ENCODE measurements at places on chromosomes 7 and 10.

- DNase-seq: peak; percentile 45
Measured at GRCh38 chr7:103752995-103753394, 236.5 kb downstream of the RELN start.

DNA sequence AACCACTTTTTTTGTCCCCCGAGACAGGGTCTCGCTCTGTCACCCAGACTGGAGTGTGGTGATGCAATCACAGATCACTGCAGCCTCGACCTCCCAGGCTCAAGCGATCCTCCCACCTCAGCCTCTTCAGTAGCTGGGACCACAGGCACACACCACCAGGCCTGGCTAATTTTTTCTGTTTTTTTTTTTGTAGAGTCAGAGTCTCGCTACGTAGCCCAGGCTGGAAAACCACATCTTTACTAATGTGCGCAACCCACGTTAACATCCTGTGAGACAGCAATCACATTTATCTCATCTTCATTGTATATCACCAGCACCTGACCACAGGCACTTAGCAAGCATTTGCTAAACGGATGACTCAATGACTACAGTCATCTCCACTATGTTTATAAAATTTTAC is 77.8 kb upstream of the ATP6V0A4 start:
- no peak for DNase-seq

DNA sequence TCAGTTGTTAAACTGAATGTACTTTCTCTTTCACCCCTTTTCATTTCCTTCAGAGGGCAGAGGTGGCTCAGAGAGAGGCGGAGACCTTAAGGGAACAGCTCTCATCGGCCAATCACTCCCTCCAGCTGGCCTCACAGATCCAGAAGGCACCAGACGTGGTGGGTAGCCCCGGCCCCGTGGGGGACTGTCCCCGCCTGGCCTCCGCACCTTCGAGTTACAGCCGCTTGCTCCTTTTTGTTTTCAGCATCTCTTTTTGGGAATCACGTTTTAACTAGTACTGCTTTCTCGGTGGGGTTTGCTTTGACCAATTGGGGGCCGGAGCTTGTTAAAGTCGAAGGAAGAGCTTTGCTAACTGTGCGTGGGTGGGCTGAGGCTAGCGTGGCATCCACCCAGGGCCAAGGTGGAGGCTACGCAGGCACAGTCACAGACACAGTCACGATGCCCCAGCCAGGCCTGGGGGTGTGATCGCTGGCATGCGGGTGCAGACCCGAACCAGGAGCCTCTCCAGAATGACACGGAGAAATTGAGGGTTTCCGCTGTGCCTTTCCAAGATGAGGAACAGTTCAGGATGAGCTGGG is 116.2 kb upstream of the SH2B2 start:
- no peak for DNase-seq

- no peak for DNase-seq
Measured at GRCh38 chr7:123746055-123746454, 2.7 kb downstream of the WASL start.

DNA sequence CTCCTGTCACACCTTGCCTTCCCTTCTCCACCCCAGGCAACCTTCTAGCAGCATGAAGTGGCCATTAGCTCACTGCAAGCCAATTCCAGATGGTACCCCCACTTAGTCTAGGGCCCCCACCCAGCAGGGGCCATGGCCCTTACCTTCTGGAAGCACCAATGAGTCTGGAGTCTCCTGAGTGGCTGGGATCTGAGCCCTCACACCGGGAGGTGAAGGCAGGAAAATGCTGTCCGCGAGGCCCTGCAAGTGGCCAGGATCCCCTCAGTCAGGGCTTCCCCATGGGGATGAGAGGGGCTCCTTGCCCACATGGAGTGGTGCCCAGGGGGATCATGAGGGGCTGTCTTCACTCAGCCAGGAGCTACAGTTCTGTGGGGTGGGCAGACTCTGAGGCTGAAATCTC is 4.6 kb downstream of the AQP1 start:
- DNase-seq: no peak

DNA sequence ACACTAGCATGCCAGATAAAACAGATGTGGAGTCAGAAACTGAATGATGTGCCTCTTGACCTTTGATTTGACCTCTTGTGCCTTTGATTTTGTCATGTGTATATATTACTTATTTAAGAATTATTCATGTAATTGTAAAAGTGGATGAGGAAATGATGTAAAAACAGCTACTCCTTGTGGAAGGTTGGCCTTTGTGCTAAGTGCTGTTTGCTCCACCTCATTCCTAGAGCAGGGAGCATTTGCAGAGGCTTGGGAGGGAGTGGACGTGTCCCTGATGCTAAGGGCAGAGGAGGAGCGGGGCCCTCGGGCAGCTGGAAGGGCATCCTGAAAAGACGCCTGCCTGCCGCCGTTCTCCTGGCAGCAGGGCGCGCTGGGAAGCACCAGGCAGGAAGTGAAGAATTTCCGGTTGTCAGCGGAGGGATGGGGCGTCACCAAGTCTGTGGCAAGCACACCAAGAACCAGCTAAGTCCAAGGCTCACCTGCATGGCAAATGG is 197.6 kb upstream of the ZNF32 start:
- no peak for DNase-seq

DNA sequence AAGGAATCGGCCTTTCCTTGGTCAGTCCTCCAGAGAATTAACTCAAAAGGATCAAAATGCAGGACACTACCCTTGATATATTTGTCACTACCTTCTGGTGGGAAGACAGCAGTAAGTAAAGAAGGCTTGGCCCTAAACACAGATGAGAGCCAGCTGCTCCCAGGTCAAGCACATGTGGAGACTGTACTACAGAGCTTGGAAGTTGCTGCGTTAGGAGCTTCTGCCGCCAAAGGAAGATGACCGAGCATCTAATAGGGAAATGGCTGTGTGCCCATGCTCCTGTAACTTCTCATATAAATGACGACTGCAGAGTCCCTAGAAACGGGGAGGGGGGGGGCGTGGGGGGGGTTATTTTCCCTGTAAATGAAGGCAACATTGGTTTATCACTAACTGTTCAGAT is 59.0 kb downstream of the PODXL start:
- DNase-seq: no peak

- DNase-seq: no peak
Measured at GRCh38 chr10:128096486-128097199, 29.6 kb downstream of the MKI67 start.

GRCh38 chr7:47827351-47827756 is 120.9 kb downstream of the PKD1L1 start:
- DNase-seq: no peak

GRCh38 chr7:158300427-158300826 is 287.2 kb downstream of the PTPRN2 start:
- DNase-seq: no peak

- peak; percentile 96 for DNase-seq
Measured at GRCh38 chr7:12942609-12943008, 255.2 kb downstream of the ARL4A start.

- DNase-seq: no peak
Measured at GRCh38 chr10:62732841-62733653, 71.5 kb upstream of the ADO start.

DNA sequence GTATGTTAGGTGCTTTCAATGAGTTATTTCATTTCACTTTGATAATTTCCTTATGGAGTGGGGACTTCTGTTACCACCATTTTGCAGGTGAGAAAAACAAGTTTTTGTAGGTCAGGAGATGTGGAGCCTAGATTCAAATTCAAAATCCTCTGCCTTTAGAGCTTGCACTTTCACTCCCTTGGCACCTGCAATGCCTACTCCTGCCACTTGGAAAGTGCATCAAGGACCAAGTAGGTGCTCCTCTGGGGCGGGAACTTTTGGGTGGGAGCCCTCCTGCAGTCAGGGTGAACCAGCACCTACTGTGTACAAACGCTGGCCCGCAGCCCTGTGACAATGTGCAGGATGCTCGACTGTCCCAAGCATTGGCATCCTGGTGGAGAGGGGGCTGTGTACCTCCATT is 199.0 kb downstream of the EMX2 start:
- no peak for DNase-seq

DNA sequence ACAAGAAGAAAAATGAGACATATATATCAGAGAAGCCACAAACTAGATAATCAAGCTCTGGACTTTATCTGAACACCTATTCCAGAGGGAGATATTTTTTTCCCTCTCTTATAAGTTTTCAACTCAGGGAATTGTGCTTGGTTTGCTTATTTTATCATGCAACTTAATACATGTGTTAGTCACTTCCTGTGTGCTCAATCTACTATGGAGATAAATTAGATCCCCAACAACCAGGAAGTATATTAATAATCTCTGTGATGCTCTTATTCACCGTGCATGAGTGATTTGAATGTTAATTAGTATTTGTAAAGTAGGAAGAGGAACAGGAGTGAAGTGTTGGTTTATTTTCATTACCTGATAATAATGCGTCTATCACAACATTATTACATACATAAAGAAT is 38.8 kb upstream of the ZNF365 start:
- DNase-seq: no peak

DNA sequence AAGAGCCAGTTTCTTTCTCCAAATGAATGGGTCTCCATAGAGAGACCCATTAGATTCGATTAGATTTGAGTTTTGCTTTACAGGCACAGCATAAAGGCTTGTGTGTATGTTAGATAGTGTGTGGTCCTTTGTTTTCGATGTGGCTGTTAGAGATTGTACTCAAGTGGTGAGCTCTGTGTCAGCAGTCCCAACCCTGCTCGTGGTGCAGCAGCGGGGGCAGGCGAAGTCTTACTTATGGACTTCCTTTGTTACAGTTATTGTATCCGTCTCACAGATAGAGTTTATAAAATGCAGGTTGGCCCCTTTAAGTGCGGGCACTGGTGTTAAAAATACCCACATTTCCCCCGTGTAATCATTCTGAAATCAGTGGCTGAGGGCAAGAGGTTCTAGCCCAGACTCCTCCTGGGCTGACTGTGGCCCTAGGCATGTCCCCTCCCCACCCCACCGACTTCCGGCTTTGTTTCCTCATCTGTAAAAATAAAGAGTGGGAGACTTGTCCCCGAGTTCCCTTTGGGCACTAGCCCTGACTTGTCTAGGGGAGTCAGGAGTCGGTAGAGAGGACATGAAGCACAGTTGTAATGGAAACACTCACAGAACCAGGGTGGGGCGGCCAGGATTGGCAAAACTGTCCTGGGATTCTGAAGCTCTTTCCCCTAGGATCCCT is 28.6 kb downstream of the MTURN start:
- DNase-seq: no peak

- DNase-seq: no peak
Measured at GRCh38 chr7:51031791-51032515, 249.3 kb upstream of the GRB10 start.

GRCh38 chr10:10774416-10774815 is 243.3 kb upstream of the CELF2 start:
- no peak for DNase-seq

DNA sequence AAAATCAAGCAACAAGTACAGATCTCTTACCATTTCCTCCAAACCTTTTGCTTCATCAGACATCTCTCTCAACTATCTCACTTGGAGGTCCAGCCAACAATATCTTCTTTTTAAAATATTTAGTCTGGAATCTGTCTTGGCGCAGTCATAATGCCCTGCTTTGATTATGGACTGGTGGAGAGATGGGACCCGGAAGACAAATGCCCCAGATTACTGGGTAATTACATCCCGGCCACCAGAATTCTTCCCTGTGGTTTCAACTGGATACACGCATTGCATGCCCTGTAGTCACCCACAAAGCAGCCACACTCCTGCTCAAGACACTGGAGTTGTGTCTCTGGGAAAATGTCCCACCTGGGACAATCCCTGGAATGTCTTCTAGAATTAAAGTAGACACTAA is 65.5 kb downstream of the BPGM start:
- no peak for DNase-seq

Measured in LNCaP clone FGC (cell line).